Inflammatory macrophage treated with lipopolysaccharide for 1 hour (primary cell): ENCODE measurements at places on chromosomes 6 and 20.
A peak's percentile ranks its signal among the peaks of the same experiment; 100 is the strongest.

GRCh38 chr20:52704553-52704952, 267.6 kb upstream of the TSHZ2 start:
- no peak for DNase-seq

GRCh38 chr6:2237001-2237400, 8.4 kb downstream of the GMDS start:
- DNase-seq = no peak

- peak; percentile 7 for DNase-seq
Observed at GRCh38 chr20:17210983-17211382, 15.9 kb upstream of the PCSK2 start.

GRCh38 chr6:116066789-116067188, 6.1 kb upstream of the FRK start:
- no peak for DNase-seq

GRCh38 chr6:14174226-14174625, 56.7 kb downstream of the CD83 start:
- DNase-seq = no peak

GRCh38 chr6:14118091-14118439, 493 bp downstream of the CD83 start:
- DNase-seq = no peak

DNA sequence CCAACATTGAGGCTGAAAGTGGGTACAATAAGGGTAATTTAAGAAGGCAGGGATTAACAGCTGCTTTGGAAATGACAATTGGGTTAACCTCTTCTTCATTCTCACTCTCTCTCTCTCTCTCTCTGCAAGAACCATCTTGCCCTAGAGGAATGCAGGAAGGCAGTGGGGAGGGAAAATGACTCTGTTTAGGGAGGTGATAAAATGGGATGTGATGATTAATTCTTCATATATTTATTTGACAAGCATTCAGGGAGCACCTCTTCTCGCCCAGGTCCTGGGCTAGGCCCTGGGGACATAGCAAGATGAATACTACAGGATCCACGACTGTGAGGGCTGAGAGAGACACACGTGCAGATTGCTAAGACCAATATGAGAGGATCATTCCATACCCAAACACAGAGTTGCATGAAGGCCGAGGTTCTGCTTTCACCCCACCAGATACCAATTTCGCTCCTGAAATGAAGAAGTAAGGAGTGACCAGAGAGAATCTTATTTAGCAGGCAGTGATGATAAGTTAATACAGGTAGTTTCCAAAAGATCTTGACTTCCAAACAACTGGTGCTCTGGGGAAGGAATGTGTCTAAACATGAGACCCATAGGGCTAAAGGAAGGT, 13.3 kb upstream of the PTPN1 start:
- peak; percentile 63 for DNase-seq
